ENCODE measurements at places on chromosomes 5 and 9.

DNA sequence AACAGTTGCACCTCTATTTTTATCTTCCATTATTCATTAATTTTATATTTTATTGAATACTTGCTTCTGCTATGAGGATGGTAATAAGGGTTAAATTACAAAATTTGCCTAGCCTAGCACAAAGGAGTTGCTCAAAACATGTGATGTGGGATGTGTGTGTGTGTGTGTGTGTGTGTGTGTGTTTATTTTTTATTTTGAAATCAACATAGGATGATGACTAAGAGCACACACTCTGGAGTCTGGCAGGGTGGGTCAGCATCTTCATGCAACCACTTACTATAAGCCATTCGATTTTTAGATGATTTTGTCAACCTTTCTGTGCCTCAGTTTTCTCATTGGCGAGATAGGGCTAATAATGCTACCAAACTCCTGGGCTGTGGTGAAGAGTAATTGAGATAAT, 57.7 kb upstream of the MAMDC2 start:
- DNase-seq = no peak

- no peak for DNase-seq
These were observed 212.2 kb upstream of the MVB12B start for GRCh38 chr9:126114409-126114760.

- no peak for DNase-seq
These were observed 127.2 kb downstream of the CTNND2 start for GRCh38 chr5:11777096-11777495.

DNA sequence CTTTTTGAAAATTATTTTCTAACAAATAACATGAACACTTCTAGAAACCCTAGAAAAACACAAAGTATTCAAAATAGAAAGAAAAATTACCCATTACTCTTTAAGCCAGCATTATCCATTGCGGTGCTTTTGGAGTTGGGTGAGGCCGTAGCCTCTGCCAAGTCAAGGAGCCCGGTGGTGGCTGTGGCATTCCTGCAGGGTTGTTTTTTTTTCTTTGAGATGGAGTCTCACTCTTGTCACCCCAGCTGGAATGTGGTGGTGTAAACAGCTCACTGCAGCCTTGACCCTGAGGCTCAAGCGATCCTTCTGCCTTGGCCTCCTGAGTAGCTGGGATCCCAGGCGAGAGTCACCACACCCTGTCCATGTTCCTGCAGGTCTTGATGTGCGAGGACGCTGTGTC, 8.2 kb upstream of the AHRR start:
- no peak for DNase-seq

- no peak for DNase-seq
These were observed 48.5 kb upstream of the AGXT2 start for GRCh38 chr5:35096216-35096615.

DNA sequence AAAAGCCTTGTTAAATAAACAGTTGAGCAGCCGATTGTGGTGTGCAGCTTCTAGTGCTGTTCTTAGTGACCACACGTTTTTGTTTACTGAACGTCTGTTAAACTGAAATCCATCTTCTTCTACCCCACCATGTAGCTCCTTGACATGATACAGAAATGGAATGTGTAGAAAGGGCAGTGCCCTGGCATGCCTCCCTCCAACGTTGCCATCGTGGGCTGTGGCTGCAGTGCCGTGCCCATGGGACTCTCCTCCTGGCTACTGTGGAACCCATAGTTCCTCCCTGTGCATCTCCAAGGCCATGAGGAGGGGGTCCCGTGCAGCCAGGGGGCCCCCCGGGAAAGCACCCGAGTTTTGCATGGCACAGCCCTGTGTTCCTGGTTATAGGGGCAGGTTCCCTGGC, 23.3 kb upstream of the TGFBI start:
- DNase-seq = no peak

GRCh38 chr5:150457121-150457520, 7.6 kb upstream of the RPS14 start:
- no peak for DNase-seq

DNA sequence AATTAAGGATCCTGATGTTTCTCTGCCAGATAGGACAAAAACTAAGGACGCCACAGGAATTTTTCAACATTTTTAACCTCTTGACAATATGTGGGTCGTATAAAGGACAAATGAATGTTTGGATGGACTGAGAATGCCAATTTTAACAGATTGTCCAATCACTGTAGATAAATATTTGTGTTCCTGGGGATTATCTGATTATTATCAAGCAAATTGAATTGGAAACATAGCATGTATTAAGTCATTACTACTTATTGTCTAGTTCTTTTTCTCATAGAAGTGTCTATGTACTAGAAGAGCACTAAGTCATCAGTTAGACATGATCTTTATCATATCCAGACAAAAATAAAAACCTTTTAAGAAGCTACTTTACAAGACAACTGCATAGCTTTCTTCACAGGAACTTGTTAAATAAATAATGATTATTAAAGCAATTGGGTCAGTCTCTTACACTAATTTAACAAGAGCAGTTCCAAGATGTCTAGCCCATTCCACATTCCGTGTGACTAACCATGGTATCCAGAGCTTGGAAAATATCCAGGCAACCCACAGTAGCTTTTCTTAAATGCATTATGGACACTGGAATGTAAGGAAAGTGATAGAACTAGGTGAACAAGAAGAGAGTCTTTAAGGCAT, 127.5 kb upstream of the CDKN2B start:
- no peak for DNase-seq

- peak; percentile 67 for DNase-seq
These were observed 661 bp downstream of the NSMF start for GRCh38 chr9:137458194-137459151.

GRCh38 chr9:13023498-13023897, 248.7 kb downstream of the LURAP1L start:
- DNase-seq = no peak

DNA sequence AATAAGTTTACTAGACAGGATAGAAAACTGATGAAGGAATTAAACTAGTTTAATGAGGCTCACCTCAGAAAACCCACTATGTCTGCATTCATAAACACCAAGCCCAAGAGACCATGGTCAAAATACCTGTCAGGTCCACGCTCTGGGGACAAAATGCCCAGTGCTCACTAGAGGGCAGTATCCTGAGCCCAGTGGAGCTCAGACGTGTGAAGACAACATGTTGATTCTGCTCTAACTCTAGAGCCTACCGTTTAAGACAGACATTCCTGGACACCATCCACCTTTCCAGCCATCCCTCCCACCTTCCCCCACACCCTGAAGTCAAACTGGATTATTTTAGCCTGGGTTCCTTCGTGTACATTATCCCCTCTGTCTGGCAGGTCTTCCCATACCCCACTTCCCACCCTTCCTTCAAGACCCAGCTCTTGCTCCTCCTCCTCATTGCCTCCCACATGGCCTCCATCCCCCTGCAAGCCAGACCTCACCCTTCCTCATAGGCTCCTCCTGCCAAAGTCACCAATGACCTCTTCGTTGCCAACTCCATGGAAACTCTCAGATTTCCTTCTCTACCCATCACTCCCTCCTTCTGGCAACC, 142.3 kb upstream of the FSTL4 start:
- no peak for DNase-seq

GRCh38 chr9:97774673-97775072, 77.5 kb upstream of the XPA start:
- DNase-seq = no peak

DNA sequence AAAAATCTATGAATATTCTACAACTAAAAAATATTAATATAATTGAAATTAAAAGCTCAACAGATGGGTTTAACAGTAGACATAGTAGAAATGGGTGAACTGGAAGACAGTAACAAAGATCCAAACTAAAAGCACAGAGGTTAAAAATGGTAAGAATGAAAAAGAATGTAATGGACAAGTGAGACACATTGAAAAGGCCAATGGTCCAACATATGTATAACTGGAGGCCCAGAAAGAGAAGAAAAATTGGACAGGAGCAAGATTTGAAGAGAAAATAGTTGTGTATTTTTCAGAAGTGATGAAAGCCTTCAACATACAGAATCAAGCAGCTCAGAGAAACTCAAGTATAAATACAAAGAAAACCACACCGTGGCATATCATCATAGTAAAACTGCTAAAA, 58.6 kb downstream of the PCDHGC5 start:
- DNase-seq = no peak

DNA sequence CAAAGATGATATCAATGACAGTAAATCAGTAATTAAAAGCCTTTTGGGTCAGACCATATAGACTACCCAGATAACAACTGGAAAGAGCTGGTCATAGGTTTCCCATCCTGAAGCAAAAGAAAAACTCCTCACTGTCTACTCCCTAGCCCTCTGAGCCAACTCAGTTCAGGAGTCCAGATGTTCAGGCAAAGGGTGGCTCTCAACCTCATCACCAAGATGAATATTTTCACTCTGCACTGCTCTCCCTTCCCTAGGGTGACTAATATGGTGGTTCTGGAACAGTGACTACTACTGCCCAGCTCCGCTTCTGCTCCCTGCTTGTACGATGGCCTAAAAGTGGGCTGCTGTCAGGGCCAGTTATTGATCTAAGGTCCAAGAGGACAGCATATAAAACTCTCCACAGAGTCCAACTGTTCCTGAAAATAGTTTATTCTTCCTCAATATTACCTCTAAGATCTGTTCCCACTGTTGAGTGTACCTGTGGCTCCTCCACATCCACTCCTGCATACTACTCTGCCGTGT, 263.4 kb upstream of the SLC30A5 start:
- no peak for DNase-seq

DNA sequence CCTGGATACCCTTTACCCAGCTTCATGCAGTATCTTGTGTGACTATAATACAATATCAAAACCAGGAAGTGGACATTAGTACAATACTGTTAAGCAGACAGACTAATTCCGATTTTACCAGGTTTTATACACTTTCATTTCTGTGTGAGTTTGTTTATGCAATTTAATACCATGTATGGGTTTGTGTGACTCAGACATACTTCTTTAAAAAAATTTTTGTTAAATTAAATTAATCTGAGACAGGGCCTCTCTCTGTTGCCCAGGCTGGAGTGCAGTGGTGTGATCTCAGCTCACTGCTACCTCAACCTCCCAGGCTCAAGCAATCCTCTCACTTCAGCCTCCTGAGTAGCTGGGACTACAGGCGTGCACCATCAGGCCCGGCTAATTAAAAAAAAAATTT, 156.8 kb downstream of the GAPVD1 start:
- no peak for DNase-seq

DNA sequence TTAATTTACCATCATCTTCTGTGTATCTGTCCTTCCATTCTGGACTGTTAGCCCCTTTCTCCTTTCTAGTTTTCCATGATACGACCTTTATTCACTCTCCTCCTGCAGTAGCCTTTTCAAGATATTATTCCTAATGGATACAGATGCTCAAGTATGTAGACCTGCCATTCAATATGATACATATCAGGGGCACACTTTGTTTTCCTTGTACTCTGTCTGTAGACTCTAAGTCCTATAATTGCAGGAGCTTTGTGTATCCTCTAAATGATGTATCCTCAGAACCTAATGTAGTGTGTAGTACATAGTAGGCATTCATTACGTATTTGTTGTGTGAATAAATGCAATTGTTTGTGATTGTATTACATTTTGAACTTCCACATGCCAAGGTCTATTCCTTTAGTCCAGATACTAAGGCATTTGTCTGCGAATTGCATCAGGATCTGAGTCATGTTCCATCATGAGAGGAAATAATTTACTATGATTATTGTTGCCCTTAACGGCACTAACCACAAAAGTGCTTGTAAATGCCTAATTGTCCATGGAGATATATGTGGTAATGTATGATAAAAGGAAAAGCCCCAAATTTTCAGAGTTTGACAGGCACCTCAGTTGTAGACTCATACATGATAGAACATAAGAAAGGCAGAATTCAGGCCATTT, 57.1 kb upstream of the IZUMO3 start:
- DNase-seq = no peak

DNA sequence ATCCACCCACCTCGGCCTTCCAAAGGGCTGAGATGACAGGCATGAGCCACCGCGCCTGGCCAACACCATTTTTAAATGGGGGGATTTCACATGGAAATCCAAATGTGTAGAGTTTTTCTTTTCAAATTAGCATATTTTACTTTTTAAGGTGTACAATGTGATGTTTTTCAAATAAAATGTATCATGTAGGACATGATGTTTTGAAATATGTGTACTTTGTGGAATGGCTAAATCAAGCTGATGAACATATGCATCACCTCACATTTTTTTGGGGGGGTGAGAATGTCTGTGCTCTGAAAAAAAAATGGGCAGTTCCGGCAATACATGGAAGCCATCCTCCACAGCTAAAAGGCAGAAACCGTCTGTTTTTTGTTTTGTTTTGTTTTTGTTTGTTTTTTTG, 3.4 kb upstream of the FAF2 start:
- DNase-seq = no peak

DNA sequence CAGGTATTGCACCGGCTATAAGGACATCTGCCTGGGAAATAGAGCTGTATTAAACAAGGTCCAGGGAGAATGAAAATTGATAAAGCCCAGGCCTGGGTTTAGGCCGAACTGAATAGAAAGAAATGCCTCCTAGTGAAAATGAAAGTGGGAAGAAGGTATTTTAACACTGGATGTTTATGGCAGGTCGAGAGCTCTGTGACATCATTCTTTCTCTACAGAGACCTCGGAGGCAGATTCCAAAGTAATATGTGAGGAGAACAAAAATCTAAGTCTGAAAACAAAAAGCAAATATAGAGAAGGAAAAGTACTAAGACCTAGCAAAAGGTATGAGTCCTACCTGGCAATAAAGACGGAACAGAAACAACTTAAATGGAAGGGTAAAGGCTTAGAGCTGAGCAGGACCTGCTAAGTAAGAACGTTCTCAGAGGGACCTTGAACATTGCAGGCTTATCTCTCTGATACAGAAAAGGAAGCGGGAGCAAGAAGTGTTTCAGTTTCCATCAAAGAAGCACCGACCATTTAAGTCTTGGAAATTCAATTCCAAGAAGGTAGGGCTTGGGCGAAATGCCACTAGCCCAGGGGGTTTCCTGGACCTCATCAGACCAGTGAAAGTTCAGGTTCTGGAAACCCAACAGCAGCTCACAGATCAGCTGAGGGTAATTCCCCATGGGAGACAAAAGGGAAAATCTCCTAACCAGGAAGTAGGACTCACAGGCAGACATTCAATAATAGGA, 80.0 kb downstream of the SUSD1 start:
- no peak for DNase-seq

- DNase-seq = no peak
These were observed 176.3 kb downstream of the C9orf152 start for GRCh38 chr9:110031511-110032173.
